Activated effector memory CD4-positive, alpha-beta T cell treated with anti-CD3 and anti-CD28 coated beads, Interleukin-2, amount 50 U/mL, for 16 hours (primary cell): ENCODE measurements at places on chromosomes 3 and 15.

GRCh38 chr3:152301745-152302181 is 33.0 kb downstream of the MBNL1 start:
- DNase-seq, result no peak

DNA sequence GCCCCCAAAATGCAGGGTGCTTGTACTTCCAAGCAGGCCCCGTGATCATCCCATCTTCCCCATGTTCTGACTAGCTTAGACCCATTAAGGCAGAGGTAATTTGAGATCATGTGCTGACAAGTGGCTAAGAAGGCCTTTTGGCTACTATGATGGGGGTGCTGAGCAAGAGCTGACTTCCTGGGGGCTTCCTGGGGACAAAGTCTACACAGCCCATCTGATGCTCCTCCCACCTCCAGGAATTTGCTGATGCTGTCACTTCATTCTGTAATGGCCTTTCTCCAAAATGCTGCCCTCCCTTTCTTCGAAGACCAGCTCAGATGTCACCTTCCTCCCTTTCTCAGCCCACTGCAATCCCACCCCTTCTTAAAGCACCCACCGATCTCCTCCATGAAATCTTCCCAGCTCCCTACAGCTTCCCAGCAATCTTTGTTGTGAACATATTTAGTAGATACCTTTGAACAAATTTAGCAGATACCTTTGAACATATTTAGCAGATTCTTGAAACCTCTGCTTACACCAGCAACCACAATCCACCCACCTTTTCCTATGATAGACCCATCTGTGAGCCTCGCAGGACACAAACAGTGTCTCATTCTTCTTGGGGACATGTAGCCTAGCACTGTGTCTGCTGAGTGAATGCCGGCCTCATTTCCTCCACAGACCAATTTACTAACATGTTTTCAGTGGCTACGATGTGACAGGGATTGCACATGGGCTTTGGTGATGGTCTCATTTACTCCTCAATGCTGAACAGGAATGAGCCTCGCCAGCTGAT is 223.3 kb downstream of the EPHB1 start:
- no peak for DNase-seq

DNA sequence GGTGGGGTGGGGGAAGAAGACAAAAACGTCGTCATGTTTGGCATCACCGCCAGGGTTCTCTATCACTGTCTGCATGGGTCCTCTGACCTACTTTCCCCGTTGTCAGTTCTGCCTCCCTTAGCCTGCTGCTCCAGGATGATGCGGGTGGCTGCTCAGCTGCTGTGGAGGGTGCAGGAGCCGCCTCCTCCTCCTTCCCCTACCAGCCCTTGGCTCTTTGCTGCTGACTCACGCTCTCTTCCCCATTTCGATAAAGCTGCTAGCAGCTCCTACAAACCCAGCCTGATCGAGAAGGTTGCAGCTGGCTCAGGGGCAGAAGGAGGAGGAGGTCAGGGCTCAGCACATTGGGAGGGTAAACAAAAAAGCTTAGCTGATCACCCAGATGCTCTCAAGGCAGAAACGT is 49.5 kb upstream of the SEC13 start:
- no peak for DNase-seq

DNA sequence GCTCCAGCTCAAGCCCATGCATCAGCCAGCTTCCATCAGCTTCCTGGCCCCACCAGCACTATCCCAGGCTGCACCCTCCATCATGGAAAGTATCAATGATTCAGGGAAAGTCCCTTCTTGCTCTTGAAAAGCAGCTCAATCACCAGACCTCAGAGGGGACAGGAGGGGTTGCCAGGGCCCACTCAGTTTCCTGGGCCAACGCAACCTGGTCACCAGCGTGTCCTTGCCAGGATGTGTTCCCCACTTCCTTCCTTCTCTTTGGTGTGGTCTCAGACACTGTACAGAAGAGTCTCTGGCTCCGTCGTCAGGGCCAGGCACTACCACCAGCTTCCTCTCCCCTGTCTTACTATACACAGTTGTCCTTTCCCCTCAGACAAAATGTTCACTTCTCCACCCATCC is 3.0 kb downstream of the HDC start:
- peak; percentile 75 for DNase-seq

DNA sequence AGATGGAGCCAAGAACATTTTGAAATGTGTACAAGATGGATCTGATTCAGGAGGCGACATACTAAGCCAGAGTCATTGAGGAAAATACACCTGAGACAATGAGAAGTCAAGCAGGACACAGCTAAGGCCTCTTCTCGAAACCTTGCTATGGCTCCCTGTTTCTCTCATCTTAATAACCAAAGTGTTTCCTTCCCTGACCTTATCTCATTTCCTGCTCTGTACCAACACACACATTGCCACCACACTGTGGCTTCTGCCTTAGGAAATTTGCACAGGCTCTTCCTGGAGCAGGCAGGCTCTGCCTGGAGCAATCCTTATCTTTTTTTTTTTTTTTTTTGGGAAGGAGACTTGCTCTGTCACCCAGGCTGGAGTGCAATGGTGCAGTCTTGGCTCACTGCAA is 36.6 kb downstream of the OXSM start:
- DNase-seq, result no peak

DNA sequence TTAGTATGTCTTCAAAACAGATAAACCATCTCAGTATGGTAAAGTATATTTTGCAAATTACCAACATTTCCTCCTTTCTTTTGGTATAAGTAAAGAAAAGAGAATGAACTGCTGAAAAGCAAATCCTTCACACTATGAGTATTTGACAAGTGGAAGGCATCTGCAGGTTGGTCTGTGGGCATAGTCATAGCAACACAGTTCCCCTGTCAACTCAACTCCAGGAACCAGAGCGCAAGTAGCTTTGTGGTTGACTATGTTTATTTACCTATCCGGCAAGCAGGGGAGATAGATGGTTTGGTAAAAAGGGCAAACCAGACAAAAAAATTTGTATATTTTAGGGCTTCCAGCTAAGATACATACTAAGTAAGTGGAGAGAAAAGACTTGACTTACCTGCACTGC is 88.3 kb upstream of the PPIB start:
- DNase-seq, result no peak

- peak; percentile 83 for DNase-seq
These were observed 1.5 kb upstream of the PPM1M start for GRCh38 chr3:52243791-52244628.

- no peak for DNase-seq
These were observed 171.5 kb upstream of the NANOGP8 start for GRCh38 chr15:35256551-35256950.

- no peak for DNase-seq
These were observed 19.0 kb downstream of the AGTR1 start for GRCh38 chr3:148716657-148717056.

DNA sequence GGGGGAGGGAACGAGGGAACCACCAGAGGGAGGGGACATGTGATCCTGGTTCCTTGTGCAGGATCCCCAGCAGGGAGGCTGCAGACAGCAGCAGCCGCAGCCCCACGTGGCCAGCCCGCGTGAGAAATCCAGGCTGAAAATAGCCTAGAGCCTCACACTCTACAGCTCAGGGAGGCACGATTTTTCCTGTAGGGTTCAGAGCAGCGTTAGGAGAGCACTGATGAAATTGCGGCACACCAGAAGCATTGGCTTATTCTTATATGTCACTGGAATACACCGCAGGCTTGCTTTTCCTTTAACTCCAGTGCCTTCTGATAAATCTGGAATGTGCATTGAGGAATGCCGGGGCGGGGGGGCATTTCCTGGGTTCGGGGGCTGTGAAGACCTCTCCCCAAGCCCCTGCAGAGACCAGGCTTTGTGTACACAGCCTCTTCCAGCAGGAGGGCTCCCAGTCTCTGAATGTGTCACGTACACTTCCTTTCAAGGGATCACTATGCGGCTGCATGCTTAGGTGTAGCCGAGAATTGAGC is 193.0 kb downstream of the ATP10A start:
- no peak for DNase-seq
